Caco-2 (cell line): ENCODE measurements at places on chromosomes 5 and 9.
A peak's percentile ranks its signal among the peaks of the same experiment; 100 is the strongest.

DNA sequence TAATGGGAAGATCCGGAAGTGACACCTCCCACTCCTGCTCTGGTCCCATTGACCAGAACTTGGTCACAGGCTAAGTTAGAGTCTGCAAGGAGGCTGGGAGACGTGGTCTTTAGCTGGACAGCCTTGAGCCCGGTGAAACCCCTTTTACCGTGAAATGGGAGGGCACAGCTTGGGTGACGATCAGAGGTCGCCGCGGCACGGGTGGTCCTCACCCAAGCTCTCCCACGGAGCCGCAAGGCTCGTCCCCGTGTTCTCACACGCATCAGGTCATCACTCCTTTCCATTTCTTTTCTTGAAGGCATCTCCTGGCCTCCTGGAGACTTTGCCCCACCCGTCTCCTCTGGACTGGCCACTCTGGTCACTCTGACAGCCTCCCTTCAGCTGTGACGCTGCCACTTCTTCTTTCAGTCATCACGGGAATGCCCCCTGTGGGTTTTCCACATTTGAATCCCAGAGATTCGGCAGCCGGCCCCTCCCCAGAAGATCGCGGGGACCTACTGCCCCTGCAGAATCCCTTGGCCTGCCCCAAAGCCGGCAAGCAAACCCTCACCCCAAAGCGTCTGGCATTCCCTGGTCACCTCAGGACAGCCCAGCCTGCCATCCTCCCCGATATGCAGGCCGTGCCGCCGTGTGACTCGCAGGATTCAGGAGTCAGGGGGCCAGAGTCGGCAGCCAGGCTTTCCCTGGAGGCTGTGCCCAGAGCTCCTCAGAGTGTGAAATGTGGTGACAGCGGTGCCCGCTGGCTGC lies 18.9 kb upstream of the EGFL7 start:
- no peak for DNase-seq

DNA sequence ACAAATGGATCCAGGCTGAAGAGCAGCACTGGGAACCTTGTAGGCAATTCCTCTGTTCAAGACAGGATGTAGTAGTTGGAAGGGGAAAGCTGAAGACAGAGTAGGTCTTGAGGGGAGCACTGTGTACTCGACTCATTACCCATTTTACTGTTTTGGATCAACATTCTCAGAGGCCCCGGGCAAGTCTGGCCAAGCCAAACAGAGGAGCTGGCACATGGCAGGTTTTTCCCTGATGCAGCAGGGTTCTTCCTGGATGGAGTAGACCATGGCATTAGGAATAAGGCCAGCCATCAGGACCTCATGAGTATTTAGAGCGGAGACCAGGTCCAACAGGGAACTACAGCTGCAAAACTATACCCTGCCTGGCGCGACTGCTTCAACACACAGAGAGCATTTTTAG lies 4.4 kb downstream of the SVEP1 start:
- DNase-seq, result no peak

- DNase-seq, result no peak
Observed at GRCh38 chr5:124054564-124054963, 542.6 kb downstream of the CSNK1G3 start.

GRCh38 chr5:163809473-163809872 lies 304.1 kb downstream of the MAT2B start:
- DNase-seq, result peak; percentile 9

GRCh38 chr5:98784411-98784810 lies 10.9 kb downstream of the RGMB start:
- DNase-seq, result no peak

DNA sequence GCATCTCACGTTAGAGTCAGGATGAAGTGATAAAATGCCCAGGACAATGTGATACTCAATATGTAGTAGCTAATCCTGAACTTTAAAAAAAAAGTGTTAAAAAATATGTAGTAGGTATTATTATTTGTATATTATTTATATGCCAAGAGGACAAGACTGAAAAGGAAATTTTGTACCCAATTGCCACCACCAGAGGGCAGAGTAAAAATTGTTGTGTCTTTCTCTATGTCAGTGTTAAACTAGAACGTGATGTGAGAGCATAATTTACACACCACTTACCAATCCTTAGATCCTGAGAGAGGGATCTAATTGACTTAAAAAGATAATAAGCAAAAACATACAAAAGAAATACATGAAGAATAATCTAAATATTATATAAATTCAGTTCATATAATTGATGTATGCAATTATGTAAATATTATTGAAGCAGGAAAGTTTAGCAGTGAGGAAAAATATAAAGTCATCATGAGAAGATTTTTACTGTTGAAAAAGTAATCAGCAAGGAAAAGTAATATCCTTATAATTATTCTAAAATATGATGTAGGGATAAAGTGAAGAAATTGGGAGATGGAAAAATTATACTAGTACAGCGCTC lies 288.9 kb downstream of the RAB3C start:
- DNase-seq, result peak; percentile 53

DNA sequence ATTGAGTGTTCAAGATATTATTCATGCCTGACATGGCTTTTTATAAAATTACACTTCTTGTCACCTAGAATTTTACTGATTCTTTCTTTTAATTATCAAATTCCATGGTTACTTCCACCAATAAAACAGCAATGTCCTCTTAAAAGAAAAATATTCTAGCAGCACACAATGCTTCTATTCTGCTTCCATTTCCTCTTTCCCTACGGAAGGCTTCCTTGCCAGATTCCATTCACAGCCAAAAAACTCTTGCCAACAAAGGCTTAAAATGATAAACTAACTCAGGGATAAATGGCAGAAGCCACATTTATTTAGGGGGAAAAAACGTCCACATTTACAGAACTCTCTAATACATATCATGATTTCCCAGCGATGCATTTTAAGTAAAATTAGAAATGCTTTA lies 111.6 kb downstream of the CTNND2 start:
- no peak for DNase-seq

DNA sequence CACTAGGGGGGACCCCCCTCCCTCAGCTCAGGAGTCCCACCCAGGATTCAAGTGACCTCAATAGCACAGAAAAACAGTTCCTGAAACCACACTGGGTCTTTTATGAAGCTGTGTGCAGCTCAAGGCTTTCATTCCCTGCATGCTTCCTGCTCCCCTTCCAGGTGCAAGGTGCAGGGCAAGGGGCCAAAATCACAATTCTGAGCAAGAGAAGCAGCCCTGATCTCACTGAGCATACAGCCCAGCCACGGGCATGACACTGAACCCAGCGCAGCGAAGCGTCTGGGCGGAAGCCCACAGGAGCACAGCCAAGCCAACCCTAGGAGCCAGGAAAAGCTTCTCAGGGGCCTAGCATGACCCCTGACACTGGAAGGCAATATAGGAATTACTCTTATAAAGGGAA lies 62.9 kb downstream of the IRX2 start:
- no peak for DNase-seq

DNA sequence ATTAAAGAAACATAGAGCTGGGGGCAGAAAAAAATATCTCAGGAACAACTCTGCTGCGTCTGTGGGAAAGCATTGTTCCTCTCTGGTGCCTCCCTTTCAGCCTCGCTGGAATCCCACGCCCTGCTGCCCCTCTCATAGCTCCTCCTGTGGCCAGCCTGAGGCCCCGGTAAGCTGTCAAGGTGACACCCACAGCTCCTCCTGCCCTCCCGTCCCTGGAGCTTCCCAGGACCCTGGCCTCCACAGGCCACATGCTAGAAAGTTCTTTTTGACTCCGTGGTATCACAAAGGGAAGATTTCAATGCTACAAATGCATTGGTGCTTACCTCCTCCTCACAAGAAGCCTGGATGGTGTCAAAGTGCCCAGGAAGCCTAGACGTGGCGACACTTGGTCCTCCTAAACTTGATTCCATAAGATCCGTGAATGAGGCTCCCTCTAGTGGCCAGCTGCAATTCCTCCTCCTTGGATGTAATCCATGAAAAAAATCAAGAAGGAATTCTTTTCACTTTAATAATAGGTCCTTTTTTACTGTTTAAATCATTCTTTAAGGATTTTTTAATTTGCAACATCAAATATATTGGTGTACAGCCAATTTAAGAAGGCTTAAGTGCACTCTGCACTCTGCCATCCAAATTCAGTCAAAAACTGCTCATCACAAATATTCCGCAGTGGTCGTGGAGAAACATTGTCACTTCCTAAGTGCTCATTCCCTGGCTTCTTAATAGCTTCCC lies 104.9 kb downstream of the CFAP90 start:
- DNase-seq, result peak; percentile 72

GRCh38 chr5:114744406-114744805 lies 382.5 kb downstream of the KCNN2 start:
- DNase-seq, result no peak

DNA sequence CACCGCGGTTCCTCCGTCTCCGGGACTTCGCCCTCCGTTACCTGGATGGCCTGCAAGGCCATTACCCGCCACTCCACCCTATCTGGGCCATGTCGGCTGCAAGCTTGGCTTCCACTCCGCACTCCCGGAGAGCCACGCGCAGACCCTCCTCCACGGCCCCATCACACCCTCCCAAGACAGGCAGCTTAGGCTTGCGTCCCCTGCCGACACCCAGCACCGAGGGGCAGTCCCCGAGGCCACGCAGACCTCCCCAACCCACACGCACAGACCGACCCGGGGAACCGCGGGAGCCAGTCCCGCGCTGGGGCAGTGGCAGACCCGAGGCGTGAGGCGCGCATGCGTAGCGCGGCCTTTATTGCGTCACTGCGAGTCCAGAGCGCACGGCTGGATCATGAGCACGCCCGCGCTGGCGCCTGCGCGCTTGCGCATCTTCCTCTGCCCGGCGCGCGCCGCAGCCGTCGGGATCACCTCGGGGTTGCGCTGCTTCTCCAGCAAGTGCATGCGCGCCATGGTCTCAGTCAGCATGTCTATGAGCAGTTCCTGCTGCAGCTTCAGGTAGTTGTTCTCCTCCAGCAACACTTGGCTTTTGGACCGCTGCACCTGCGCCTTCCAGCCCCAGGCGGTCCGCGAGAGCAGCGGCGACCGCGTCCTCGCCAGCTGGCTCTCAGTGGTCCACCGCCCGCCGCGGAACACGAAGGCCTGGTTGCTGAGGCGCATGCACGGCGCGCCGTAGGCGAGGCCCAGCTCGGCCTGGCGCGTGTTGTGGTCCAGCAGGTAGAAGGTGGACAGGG lies 2.4 kb downstream of the CBY3 start:
- peak; percentile 95 for DNase-seq

DNA sequence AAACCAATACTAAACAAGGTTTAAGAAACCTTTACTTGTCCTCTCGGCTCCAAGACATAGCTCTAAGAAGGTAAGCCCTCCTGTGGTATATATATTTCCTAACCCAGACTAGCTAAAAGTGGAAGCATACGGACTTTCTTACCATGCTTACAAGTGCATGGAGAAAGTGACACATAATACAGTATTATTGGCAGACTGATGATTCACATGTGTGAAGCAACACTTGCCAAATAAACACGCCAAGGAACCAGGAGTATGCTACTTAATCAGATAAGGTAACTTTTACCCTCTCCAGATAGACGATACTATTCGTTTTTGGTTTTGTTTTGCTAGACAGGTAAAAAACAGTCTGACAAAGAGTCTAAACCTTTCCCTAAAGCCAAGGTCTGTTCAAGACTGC lies 264.1 kb downstream of the MLLT3 start:
- DNase-seq, result no peak
